Stromal cell of bone marrow (primary cell): ENCODE measurements at places on chromosomes 5 and 9.

DNA sequence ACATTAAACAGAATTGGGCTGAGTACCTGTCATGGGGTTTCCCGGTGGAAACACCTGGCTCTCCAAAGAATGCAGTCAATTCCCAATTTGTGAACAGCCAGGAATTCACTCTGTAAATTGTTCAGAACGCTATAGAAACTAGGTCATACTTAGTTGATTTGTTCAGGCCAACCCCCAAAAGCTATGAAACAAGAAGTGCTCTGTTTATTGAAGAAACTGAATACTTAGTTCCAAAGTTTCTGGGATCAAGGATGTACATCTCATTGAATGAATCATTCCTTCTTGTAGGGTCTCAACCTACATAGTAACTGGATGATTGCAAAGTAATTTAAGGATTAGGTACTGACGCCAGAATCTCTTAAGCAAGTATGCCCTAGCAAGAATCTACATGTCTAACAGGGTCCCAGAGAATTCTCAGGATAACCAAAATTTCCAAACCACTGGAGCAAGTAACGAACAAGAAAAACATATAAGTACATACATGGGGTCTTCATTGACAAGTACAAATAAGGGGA lies 659 bp upstream of the TUSC1 start:
- DNase-seq = no peak

GRCh38 chr5:108911055-108911454 lies 163.4 kb downstream of the FER start:
- no peak for DNase-seq

- DNase-seq = no peak
Observed at GRCh38 chr9:4786599-4786998, 6.1 kb upstream of the RCL1 start.

- no peak for DNase-seq
Observed at GRCh38 chr9:90000925-90001324, 396.1 kb downstream of the GADD45G start.

- DNase-seq = no peak
Observed at GRCh38 chr9:93473411-93473810, 20.0 kb upstream of the FAM120AOS start.

DNA sequence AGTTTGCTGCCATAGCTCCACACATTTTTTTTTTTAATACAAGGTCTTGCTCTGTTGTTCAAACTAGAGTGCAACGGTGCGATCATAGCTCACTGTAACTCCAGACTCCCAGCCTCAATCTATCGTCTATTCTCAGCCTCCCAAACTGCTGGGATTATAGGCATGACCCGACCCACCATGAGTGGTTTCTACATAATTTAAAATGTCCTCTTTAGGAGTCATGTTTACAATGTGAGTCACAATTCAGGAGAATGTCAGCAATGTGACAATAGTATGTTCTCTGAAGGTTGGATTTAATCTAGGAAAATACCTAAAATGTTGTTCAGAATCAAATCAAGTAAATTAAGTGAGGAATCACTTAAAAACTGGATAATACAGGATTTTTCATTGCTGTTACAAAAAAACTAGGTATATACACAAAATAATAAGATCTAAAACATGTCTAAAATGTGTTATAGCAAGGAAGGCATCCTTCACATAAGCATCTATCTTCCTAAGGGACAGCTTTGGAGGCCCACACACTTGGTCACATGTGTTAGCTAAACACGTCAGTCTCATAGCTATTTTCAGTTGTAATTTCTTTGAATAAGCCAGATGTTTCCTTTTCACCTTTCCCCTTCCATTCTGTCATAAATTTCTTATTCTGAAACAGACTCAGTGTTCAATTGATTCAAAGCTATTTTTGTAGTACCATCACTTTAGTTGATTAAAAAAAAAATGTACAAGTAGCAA lies 30.0 kb upstream of the ELAVL2 start:
- DNase-seq = no peak

- no peak for DNase-seq
Observed at GRCh38 chr5:20559845-20560244, 571.8 kb upstream of the CDH18 start.

- no peak for DNase-seq
Observed at GRCh38 chr9:71306134-71306533, 184.7 kb upstream of the TRPM3 start.

- DNase-seq = no peak
Observed at GRCh38 chr5:5558102-5558501, 135.6 kb downstream of the ICE1 start.

DNA sequence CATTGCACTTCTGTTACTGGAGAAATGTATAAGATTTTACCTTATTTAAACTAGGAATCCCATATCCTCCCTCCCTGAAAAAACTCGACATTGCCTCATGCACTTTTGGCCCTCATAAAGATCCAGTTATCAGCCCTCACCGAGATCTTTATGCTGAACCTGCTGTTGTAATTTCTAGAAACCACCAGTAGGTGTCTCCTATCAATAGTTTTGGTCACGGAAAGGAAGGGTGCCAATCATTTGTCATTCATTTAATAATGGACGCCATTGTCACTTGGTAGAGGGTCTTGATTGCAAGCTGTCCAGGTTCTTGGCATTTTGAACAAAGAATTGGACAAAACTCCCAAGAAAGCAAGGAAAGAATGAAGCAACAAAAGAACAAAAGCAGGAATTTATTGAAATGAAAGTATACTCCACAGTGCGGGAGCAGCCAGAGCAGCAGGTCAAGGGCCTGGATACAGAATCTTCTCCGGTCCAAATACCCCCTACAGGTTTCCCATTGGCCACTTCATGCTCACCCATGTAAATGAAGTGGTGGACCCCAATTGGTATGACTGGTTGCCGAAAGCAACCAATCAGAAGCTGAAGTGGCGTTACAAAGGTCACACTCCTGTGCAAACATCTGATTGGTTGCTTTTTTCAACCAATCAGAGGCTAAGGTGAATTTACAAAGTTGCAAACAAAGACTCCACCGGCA lies 524.3 kb downstream of the PSAT1 start:
- peak; percentile 11 for DNase-seq

GRCh38 chr5:119833176-119833575 lies 203.8 kb downstream of the FAM170A start:
- DNase-seq = no peak

DNA sequence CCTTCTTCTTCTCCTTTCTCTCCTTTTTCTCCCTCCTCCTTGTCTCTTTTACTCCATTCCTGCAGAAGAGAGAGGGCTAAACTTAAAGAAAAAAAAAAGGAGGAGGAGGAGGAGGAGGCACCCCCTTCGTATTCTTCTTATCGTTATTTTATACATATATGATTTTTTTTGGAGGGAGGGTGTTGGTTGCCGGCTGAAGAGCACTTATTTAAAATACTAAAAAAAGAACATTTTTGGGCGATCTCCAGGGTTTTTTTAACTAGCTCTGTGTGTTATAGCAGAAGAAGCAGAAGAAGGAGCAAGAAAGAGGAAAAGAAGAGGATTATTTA lies 381 bp downstream of the NR2F1 start:
- DNase-seq = no peak

- DNase-seq = no peak
Observed at GRCh38 chr5:118990582-118990981, 2.2 kb upstream of the DTWD2 start.

GRCh38 chr5:155649666-155650065 lies 636.1 kb downstream of the KIF4B start:
- no peak for DNase-seq

- no peak for DNase-seq
Observed at GRCh38 chr9:103992938-103993579, 101.0 kb upstream of the SMC2 start.

DNA sequence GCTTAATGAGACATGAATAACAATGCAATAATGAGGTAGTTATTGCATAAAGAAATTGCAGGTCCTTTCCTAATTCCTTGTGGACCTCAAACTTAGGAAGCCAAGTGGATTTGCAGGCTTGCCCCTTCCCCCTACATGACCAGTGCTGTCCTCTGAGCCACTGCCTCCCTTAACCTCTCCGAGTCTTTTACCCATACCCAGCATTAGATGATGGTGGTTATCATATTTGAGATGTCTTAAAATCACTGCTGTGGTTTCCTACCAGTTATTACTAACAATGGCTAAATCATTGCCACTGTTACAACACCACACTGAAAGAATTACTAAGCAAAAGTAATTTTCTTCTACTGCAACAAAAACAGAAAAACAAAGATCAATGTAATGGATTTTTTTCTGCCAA lies 170.8 kb downstream of the EDIL3 start:
- no peak for DNase-seq
